ENCODE measurements at places on chromosomes 3 and 15. TPM values are rescaled to one million over a fixed set of nuclear protein-coding genes. Genes with fewer than 3 reads are reported as not detected.

DNA sequence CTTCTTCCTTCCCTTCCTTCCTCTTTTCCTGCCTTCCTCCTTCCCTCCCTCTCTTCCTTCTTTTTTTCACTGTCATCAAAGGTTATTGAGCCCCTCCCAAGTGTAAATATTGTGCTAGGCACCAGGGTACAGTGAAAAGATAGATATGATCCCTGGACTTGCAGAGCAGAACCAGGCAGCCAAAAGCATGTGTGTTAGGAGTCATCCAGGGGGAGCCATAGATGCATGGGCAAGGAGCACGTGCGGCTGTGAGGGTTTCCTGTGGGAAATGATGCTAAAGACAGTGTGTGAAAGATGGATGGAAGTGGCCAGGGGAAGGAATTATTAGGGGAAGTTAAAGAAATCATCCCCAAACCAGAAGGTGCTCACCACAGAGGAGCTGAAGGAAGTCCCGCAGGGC is 65.2 kb downstream of the NR2F2 start:
- DNase-seq: no peak

- DNase-seq: no peak
Observed at GRCh38 chr3:25697553-25697952, 32.8 kb upstream of the TOP2B start.

DNA sequence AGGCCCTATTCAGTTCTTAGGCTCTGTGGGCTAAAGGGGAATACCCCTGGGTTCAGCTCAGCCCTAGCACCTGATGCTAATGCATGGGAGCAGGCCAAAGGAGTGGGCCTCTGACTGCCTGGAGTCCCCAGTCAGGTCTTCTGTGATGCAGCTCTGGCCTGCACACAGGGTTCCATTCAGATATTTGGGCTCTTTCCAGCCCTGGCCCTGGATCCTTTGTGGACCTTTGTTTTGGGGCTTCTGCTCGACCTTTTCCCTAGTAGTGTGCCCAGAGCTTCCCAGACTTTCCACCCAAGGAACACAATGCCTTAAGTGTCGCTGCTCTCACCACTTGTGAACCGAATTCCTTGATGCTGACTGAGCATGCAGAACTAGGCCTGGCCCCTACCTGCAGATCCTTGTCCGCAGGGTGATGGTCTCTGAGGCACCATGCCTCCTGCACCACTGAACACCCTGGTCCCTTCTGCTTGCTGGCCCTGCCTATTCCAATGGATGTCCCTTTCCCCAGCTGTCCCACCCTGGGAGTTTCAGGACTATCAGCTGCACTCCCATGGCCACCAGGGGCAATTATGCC is 5.1 kb downstream of the SEC13 start:
- DNase-seq: no peak

GRCh38 chr3:30692498-30693130 is 86.2 kb downstream of the TGFBR2 start:
- no peak for DNase-seq

GRCh38 chr3:142315083-142315482 is 89.7 kb upstream of the GK5 start:
- DNase-seq: no peak

DNA sequence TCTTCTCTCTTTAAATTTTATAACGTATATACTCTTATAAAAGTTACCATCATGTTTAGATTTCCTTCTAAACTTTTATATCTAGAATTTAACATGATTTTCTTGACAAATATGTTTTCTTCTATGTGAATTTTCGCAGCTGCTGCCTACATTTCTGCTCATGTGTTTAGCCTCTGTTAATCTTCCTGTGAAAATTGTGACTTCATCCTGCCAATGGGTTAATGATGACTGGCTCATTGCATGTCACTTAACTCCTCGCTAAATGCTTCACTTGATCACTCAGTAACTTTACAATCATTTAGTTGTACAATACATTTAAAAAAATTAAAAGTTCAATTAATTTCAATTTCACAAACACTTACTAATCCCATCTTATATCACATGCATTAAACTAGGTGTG is 178.1 kb downstream of the LPP start:
- no peak for DNase-seq

DNA sequence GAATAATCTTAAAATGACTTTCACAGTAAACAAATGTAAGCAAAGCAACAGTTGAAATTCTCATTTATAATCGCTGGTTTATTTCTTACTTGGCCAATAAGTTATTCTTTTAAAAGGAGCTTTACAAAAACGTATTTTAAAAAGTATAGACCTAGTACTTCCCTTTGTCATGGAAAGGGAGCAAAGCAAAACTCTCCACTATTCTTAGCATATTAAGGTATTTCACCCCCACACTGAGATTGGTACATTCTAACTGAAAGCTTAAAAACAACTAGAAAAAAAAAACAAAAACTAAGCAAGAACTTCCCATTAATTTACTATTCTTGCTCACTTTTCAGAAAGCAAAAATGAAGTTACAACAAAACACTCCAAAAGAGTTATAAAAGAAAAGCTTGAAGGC is 1.5 kb downstream of the ATG3 start:
- DNase-seq: no peak

GRCh38 chr15:68787609-68788263 is 33.0 kb downstream of the ANP32A start:
- DNase-seq: no peak

DNA sequence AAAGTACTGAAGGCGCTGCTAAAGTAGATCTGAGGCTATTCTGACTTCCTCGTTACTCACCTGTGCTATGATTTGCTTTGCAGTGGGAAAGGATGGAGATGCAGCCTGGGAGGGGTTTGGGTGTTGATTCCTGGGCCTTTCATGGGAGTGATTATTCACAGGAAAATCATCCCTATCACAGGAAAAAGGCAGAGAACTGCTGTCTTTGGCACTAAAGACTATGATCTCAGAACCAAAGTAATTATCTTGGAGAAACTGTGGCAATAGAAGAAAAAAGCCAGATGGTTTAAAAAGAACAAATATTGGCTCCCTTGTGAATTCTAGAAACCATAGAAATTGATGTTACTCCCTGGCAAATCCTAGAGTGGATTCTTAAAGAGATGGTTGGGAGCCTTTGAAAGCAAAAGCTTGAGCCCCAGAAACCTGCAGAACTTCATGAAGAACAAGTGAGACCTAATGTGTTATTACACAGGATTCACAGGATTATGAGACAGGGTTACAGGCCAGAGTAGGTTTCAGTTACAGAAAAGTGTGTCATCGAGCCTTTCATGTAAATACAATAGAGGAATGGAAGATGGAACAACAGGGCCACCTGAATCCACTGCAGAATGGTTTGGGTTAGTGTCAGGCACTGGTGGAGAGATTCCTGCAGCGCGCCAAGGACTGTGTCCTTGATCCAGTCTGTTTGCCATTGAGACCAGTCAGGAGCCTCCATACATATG is 85.7 kb downstream of the OXNAD1 start:
- DNase-seq: no peak

DNA sequence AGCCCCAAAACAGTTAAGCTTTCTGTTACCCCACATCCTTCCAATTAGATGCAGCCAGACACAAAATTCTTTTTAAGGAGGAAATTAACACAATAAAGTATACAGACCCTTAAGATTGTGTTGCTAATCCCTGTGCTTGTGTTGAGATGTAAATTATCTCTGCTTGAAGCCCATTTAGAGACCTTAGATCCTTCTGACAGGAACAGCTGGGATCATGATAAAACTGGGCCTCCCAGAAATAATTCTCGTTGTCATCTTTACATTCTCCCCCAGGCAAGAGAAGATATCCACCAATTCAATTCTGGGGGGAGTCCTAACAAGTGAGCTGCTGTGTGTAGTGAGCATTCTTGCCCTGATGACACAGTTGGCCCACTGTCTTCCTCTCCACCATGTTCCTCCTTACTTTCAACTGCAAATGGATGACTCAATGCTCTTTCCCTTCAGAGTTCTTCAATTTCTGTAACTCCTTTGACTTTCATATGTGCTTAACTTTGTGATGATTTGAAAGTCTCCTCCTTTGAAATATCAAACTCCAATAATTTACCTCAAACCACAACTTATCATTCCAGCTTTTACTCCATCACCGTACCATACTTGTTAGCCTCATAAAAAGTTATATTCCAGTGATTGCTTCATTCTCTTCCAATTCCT is 186.6 kb downstream of the RAP2B start:
- DNase-seq: no peak

- DNase-seq: no peak
Observed at GRCh38 chr3:3037156-3037555, 73.0 kb downstream of the IL5RA start.

DNA sequence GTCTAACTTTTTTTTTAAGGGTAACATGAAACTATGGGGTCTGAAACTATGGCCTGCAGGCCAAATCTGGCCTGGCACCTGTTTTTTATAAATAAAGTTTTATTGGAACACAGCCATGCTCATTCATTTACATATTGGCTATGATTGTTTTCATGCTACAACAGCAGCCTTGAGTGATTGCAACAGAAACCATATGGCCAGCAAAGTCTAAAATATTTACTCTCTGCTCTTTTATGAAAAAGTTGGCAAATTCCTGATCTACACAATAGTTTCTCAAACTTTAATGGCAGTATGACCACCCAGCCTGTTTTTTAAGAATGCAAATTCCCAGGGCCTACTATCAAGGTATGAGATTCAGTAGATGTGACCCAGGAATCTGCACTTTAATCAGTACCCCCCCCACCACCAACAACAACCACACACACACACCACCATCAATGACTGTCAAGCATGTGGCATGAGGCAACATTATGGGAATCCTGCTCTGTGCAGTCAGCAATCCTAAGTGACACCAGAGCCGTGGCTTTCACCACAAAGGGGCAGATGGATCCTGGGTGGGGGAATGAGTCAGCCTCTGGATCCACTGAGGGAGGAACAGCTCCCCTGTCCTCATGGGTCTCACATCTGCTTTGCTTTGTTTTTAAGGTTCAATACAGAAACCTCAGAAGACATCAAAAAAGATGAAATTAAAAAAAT is 142.8 kb downstream of the NTRK3 start:
- DNase-seq: no peak

DNA sequence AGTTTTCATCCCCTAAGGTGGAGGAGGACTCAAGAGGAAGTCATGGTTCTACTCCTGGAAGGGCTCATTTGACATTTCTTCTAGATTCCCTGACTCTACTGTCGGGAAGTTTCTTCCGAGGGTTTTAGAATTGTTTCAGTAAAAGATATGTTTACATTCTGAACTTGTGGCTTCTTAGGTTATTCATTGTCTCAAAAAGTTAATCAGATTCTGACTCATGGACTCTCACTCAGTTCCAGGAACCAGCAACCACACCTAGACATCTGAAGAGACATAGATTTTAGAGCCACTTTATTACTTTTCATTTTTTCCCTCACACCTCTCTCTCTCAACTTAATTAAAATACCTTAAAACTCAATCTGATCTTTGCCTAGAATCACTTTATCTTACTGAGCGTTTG is 862.6 kb downstream of the AGBL1 start:
- no peak for DNase-seq

GRCh38 chr3:113064183-113064582 is 73.4 kb downstream of the GTPBP8 start:
- DNase-seq: no peak

- no peak for DNase-seq
Observed at GRCh38 chr3:141921316-141921715, 44.9 kb downstream of the ATP1B3 start.

- DNase-seq: no peak
Observed at GRCh38 chr3:72143322-72143721, 358.4 kb upstream of the PROK2 start.

GRCh38 chr15:75745305-75745704 is 32.7 kb upstream of the CSPG4 start:
- DNase-seq: no peak

DNA sequence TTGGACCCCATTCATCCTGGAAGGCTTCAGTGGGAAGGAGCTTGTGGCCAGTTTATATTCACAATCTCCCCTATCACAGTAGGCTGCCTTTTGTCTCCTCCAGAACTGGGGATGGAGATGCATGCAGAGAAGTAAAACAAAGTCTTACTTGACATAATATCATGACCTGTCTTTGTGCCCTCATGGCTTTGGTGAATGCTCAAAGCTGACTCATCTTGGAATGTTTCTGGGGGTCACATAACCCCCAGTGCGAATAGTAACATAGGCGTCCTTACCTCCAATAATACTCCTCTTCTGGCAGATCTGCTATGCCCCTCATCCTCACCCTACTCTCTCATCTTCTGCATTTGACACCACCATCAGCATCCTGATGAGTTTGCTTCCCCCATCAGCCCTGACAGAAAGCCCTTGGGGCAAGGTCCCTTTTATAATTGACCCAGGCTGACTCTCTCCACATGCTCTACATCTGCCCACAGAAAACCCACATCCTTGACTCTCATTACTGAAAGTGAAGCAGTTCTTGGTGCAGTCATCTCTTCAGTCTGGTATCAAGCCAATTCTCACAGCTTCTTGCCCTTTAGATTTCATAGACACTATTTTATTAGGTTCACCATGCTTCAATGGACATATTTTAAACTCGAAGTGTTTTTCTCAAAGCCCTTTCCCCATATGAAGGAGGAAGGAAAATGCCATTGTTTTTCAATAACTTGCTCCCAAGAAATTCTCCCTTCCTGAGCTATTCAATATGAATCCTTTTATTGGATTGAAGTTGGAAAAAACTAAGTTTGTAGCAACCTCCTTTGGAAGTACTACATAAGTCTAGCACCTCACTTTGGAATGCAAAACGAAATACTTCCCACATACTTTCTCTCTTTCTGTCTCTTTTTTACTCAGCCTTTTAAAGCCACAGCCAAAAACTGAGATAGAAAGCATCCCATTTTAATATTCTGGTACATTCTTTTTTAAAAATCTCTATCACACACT is 36.6 kb downstream of the OSTN start:
- DNase-seq: no peak

SLC25A36 gene
- total RNA-seq: 136 TPM

C3orf49 gene
- total RNA-seq: not detected

PARL gene
- total RNA-seq: 54.8 TPM

ITIH1 gene
- 14.1 TPM for total RNA-seq

GOLGA6L7 gene
- total RNA-seq: not detected

ECE2 gene
- total RNA-seq: not detected

DPPA4 gene
- total RNA-seq: 47.5 TPM

RETNLB gene
- total RNA-seq: not detected

HGD gene
- 11.9 TPM for total RNA-seq

ABI3BP gene
- not detected for total RNA-seq

CPLX3 gene
- total RNA-seq: not detected

CHRD gene
- total RNA-seq: 13.0 TPM

FANCD2OS gene
- not detected for total RNA-seq

RHCG gene
- total RNA-seq: not detected

MEGF11 gene
- 0.60 TPM for total RNA-seq

Measured in progenitor cell of endocrine pancreas (in vitro differentiated cells).